ENCODE measurements at places on chromosomes 11 and 22.

GRCh38 chr22:39314251-39314971, 5.0 kb downstream of the RPL3 start:
- no peak for DNase-seq

DNA sequence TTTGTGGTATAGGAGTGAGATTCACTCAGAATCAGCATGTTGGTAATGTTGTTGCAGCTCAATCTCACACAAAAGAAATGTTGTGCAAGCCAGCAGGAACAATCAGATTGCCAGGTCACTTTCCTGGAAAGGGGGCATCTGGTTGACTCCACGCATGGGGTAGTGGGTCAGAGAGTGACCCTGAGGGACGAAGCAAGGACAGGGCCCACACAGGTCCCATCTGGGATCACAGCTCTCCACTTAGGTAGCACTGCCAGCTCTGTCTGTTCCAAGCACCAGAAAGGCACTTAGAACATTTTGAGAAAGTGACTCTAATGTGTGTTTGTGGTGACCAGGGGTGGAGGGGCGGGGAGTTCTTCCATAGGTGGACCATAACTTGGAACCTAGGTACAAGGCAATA, 109.5 kb downstream of the RASSF10 start:
- no peak for DNase-seq

DNA sequence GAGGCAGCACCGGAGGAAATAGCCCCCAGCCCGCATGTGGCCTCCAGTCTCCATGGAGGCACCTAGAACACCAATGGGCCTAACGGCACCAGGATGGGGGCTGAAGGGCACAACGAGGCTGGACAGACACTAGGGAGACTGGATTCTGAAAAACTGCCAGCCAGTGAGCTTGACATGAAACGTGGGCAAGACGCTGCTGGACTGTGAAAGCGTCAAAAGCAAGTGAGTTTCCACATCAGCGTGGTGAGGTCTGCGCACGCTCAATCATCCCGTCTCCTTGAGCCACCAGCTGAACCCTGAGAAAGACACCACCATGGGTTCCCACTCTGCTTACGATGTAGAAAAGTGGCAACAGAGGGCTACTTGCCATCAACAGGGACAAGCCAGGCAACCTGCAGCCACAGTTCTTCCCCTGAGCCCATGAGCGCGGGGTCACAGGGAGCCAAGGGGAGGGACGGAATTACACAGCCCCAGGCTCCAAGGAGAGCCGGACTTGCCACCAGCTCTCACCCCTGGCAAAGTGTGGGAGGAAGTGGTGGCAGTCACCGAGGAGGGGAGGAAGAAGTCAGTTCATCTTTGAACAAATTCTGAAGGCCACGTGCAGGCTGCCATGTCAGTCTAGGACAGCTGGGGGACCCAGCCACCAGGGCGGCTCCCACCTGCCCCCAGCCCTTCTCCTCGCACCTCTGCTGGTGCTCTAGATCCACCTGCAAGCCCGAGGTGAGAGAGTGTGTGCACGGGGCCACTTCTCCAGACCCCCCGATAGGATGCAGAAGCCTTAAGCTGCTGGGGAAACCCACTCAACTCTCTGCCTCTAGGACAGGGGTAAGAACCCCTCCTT, 131.1 kb downstream of the MPPED1 start:
- no peak for DNase-seq

DNA sequence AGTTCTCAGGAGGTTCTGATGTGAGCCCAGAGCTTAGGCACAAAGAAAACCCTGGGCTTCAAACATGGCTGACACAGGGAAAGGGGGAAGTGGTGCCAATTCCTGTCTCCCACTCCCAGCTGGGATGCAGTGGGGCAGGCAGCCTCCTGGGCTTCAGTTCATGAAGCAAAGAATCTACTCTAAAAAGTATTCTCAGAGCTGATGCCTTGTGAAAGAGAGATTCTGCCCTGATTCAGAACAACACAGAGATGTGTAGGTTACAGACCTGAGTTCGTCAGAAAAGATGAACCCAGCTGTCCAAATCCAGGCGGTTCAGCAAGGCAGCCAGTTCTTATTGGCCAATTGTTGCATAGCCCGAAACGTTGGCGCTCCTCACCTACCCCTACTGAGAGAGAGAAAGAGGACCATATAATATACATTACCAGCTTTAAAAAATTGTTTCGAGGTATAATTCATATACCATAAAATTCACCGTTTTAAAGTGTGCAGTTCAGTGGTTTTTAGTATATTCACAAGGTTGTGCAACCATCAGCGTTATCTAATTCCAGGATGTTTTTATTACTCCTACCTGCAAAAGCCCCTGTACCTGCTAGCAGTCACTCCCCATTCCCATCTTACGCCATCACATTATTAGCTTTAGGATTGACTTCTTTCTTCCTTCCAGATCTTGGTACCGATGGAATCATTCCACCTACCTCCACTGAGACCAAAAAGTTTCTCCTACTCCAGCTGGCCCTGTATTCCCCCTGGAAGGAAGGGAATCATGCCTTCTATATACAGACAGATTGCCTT, 7.2 kb upstream of the TLCD5 start:
- no peak for DNase-seq

- DNase-seq = no peak
Measured at GRCh38 chr11:70290361-70291065, 20.0 kb downstream of the PPFIA1 start.

DNA sequence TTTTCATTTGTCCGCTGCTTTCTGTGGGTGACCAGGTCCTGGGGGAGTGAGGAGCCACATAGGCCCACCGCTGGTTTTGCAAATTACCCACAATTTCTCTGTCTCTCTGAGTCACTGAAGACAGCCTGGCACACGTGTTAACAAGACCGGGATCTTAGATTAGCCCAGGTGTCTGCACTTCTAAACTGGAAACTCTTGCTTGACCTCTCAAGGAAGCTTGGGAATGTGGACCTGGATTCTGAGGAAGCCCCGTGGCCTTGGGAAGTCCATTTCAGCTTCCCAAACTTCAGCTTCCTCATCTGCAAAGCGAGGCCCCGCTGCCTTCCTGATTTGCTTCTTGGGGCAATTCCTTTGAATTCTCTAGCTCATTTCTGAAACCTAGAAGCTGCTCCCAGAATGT, 119.9 kb downstream of the KIAA1671 start:
- DNase-seq = no peak

GRCh38 chr11:11251394-11251970, 101.6 kb downstream of the CSNK2A3 start:
- no peak for DNase-seq

Measured in uterus (tissue), 4 donors.